ENCODE measurements at places on chromosomes 2 and 18. TPM values are rescaled to one million over a fixed set of nuclear protein-coding genes. Genes with fewer than 3 reads are reported as not detected.

The NABP1 gene
- total RNA-seq = 18.5 TPM

The SLC5A7 gene
- not detected for total RNA-seq

The CPO gene
- not detected for total RNA-seq

DNA sequence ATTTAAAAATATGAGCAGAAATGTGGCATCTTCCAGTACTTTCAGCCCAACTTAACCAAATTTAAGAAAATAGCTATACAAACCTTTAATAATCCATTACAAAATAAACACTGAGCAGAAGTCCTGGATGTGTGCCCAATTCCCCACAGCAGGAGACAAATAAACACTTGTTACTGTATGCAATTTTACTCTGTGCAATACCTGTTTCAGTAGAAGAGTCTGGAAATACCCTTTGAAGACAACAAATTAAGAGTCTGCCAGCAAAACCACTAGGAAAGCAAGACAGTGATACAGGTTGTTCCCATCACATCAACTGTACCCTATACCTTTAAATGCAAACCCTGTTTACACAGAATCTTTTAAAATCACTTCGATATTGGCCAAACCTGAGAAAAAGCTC, 41.4 kb upstream of the RNU4ATAC start:
- no peak for DNase-seq

GRCh38 chr2:101140237-101140636, 10.9 kb downstream of the TBC1D8 start:
- no peak for DNase-seq

DNA sequence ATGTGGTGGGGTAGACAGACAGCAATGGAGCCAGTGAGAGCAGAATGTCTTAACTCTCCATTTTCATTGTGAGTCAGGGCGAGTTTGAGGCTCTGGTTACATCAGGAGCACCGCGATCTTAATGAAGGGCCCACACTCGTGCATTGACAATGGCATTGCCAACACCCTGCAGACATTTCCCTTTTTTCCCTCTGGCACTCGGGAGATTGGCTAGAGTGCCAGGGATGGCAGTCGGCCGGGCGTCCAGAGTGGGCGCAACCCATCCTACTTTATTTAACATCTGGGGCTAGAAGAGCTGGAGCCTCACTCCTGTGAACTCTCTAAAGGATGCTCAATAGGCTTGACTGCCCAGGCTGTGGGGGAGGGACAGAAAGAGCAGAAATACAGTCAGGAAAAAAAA, 9.7 kb downstream of the PROKR1 start:
- DNase-seq = no peak

Data from chondrocyte (in vitro differentiated cells).